NCI-H446 treated with DMSO at 0.1 percent for 48 hours (cell line): ENCODE measurements at places on chromosomes 12 and 14.

DNA sequence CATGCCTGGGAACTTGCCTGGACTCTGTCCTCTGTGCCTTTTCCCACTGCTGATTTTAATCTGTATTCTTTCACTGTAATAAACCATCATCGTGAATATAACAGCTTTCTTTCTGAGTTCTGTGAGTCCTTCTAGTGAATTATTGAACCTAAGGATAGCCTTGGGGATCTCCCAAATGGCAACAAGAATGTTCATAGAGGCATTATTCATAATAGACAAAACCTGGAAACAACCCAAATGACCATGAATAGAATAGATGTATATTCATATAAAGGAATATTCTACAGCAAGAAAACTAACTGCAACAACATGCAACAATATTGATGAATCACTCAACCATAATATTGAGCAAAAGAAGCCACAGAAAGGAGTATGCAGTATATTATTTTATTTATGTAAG, 44.7 kb upstream of the CEP83 start:
- DNase-seq, result no peak

DNA sequence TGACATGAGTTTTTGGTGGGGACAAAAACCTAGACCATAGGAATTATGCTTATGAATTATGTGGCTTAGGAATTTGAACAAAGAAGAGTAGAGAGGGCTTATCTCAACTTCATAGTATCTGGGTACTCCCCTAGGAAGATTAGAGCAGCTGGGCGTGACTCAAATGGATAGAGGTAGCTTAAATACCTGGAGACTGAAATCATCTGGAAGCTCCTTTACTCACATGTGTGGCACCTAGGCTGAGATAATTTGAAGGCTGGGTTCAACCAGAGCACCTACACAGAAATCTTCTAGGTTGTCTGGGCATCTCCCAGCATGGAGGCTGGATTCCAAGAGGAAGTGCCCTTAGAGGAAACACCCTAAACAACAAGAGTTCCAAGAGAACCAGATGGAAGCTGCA, 393.9 kb downstream of the ADAMTS20 start:
- no peak for DNase-seq

GRCh38 chr12:80837342-80837978, 100.3 kb downstream of the LIN7A start:
- peak; percentile 42 for DNase-seq

GRCh38 chr12:34389378-34390170, 367.3 kb downstream of the ALG10 start:
- no peak for DNase-seq

DNA sequence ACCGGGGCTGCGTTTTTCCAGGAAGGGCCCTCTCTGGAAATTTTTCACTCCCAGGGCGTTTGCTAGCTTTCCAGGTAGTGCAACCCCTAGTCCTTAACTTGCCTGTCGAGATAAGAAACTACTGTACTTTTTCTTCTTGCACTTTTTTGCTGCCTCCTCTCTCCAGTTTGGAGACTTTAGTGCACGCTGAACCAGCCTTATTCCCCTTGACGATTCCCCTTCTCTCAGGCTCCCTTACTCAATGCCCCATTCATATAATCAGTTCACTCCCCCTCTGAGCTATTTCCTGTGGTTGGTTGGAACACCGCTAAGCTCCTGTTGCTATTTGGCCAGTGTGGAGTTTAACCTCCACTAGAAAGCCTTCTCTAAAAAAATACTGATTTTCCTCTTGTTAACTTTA, 682 bp downstream of the CREBL2 start:
- no peak for DNase-seq

GRCh38 chr14:68978172-68978911, 760 bp downstream of the ACTN1 start:
- DNase-seq, result no peak

- no peak for DNase-seq
These were observed 47.6 kb downstream of the TAOK3 start for GRCh38 chr12:118325081-118325480.

DNA sequence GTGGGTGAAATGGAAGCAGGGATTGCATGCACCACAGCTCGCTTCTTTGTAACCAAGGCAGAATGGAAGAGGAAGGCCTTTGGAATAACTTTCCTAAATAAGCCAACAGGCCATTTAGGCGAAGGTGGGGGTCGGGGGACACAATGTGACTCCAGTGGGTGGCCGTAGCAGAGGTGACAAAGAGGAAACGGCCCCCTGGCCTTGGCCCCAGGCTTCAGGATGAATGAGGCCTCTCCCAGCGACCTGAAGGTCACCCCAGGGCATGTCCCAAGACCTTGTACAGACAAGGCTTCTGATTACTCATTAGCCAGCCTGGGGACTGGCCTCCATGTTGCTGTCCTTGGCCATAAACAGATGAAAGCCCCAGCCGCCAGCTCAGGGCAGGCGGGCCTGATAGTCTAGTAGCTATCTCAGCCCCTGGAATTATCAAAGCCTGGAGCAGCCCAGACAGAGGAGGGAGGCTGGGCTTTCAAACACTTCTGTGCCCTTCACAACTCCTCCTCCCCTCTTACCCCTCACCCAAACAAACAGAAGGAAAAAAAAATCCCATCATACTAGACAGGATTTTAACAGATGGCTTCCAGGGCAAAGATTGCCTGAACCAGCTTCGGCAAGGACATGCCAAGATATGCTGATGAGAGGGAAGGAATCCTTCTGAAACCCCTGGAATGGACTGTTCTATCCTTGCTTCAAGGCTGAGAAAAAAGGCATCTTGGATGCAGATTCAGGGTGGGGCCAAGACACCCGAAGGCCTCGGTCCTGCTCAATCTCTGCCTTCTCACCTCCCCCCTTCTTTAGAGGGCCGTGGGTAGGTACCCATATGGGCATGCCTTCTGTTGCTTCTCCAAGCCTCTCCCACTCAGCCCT, 142.3 kb upstream of the PARP11 start:
- DNase-seq, result no peak

GRCh38 chr12:51911788-51912711, 4.7 kb downstream of the ACVRL1 start:
- no peak for DNase-seq

- DNase-seq, result no peak
These were observed 922 bp downstream of the PTPRR start for GRCh38 chr12:70919597-70920035.

DNA sequence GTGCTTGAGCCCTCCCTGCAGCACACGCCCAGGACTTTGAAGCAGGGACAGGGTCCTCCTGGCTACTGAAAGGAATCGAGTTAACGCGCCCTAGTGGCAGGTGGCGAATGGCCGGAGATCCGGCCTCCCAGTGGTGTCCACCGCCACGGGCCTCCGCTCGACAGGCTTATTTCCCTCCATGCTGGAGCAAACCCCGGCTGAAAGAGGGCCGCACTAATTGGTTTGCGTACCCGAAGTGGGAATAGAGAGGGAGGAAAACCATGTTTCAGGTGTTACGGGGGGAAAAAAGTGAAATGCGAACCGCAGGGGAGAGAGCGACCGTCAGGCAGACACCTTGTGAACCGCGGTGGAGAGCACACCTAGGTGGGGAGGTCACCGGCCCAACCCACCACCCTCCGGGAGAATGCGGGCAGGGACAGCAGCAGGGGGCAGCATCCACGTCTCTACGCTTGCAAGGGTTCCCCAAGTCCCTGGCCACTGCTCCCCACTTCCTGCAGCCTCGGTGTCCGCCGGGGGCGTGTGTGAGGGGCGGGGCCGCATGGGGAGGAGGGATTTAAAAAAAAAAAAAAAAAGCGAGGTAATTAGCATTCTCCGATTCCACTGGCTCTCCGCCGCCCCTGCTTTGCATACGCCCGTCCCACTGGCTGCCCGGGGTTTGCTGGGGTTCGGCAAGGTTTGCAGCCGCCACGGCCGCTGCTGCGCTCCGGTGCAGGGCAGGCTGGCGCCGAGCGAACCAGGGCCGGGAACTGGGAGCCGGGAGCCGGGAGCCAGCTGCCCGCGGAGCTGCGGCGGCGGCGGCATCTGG, 224.6 kb upstream of the CRY1 start:
- peak; percentile 0 for DNase-seq

- no peak for DNase-seq
These were observed at the start of gene ART4 for GRCh38 chr12:14843425-14843887. Gene ART4 (minus strand): TSS chr12:14843526. CDS start chr12:14843113, 413 bp downstream.

DNA sequence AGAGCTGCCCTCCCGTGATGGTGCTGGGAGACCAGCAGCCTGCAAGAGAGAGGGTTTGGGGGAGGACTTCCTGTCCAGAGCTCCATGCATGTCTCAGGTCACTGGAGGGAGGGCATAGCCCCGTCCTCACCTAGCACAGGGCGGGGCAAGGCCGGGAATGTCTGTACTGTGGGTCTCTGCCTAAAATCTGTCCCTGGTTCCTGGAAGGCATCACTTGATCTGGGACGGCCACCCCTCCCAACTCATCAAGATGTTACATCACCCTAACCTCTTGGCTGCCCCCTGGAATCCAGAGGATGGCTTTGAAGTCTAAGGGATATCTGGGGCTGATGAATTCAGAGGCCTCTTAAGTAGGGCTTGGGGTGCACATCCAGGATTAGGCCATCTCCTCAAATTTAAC, 37.0 kb upstream of the MEG3 start:
- no peak for DNase-seq

GRCh38 chr12:38898001-38898684, 7.2 kb downstream of the CPNE8 start:
- DNase-seq, result no peak

DNA sequence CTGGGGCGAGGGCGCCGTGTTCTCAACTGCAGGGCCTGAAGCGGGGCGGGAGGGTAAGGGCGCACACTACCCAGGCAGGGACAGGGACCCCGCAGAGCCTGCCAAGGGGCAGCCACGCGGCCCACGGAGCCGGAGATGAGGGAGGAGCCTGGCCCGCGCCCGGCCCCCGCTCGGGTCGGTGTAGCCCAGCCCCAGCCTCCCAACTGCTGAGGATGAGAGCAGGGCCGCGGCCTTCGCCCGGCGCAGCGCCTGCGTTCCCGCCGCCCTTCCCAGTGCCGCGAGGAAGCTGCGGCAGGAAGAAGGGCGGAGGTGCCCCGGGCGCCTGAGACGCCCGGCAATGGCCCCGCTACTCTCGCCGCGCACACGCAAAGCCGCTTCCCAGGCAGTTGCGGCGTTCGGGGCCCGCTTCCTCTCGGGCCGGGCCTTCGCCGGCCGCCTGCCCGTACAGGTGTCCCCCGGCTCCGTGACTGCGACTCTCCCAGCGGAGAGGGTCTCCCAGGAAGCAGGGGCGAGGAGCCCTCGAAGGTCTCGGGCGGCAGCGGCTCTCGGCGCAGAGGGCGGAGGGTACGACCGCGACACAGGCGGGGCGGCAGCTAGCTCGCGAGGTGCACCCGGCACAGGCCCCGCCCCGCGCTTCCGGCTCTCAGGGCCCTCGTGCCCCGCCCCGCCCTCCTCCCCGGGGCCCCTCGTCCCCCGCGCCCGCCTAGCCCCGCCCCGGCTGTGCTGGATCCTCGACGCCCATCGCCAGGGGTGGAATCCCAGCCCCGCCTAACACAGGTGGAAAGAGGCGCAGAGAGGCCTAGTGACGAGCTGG, 24.8 kb upstream of the YY1 start:
- DNase-seq, result peak; percentile 36

GRCh38 chr12:31522607-31523006, 68.3 kb downstream of the DENND5B start:
- DNase-seq, result no peak

- no peak for DNase-seq
These were observed 209.4 kb downstream of the KTN1 start for GRCh38 chr14:55789406-55789805.

DNA sequence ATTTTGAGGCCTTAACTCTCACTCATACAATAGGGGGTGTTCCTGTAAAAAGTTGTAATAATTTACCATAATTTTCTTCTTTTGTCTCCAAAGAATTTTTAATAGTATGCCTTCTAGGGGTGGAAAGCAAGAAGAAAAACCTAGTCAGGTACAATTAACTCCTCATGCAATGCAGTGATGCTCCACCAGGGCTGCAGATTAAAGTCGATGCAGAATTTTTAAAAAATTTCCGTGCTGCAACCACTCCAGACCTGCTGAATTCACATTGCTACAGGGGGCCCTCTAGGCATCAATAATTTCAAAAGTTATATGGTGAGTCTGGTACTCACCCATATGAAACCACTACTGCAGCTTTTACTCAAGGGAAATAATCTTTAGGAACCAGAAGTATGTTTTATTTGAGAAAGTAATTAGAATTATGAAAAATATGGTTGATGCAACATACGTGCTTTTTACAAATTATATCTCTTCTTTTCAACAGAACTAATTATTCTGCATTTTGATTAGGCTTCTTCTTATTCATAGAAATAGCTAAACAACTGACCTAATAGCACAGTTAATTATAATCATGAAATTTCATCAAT, 353.2 kb downstream of the BCAT1 start:
- DNase-seq, result no peak

GRCh38 chr12:52662093-52662917, 10.3 kb upstream of the KRT2 start:
- DNase-seq, result no peak

DNA sequence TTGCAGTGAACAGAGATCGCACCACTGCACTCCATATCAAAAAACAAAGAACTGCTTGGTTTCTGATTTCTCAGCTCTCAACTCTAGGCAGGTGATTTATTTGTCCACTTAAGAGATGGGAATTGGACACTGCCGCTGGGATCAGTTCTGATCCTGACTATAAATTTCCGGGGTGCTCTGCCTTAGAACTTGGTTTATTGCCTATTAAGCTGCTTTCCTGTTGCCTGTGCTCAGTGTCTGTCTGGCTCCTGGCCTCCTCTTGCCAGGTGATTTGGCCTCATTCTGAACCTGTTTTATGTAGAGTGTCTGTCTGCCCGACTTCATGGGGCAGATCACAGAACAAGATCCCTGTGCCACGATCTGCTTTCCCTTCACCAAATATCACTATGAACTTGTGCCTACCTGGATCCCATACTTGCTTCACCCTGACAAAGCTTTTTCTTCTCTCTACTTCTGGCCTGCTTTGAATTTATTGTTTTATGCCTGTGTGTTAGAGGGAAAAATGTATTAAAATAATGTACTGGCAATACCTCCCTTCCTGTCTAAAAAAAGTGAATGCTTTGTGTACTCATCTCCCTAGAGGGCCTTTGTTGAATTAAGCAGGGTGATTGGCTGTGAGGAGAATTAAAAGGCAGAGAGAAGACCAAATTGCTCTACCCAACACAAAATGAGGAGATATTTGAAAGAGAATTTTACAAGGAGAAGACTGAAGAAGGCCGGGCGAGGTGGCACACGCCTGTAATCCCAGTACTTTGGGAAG, 27.6 kb downstream of the CDKN1B start:
- DNase-seq, result no peak

- DNase-seq, result no peak
These were observed 53.0 kb downstream of the CDK17 start for GRCh38 chr12:96347130-96347699.
